Stimulated activated CD8-positive, alpha-beta memory T cell treated with anti-CD3 and anti-CD28 coated beads, Interleukin-2, amount 100 ng/mL, for 48 hours (primary cell): ENCODE measurements at places on chromosomes 3 and 15.

DNA sequence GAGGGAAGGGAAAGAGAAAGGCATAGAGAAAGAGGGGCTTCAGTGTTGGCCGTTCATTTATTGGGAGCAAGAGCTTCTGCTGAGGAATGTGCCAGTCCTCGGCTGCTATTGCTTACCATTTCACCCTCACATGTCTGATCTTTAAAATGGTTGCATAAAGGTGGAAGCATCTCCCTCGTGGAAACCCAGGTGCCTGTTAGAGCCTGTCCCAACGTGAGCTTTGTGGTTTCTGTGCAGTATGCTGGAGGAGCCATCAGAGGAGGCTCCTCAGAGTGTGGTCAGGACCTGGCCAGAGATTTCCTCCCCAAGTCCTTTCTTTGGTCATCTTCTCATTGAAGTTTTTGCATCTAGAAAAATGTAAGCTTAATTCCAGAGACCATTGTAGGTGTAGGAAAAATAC is 34.4 kb downstream of the PSMD6 start:
- DNase-seq, result no peak

GRCh38 chr3:126524429-126524988 is 554 bp downstream of the CHST13 start:
- DNase-seq, result no peak

DNA sequence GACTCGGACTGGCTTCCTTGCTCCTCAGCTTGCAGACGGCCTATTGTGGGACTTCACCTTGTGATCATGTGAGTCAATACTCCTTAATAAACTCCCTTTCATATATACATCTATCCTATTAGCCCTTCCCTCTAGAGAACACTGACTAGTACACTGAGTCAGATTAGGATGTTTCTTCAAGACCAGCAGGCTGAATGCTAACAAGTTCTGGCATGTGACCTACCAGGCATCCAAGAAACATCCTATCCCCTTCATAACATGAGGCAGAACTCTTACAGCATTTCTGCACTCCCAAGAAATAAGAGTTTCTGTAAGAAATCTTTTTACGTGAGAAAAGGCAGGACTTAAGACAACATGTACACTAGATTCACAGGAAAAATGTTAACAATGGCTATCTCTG is 9.3 kb downstream of the CFAP92 start:
- no peak for DNase-seq

- no peak for DNase-seq
Observed at GRCh38 chr3:11140030-11140712, 14.1 kb upstream of the HRH1 start.

- no peak for DNase-seq
Observed at GRCh38 chr15:39432026-39432425, 148.9 kb upstream of the THBS1 start.

- DNase-seq, result no peak
Observed at GRCh38 chr3:22175947-22176346, 424.9 kb upstream of the ZNF385D start.

- no peak for DNase-seq
Observed at GRCh38 chr15:74955017-74955416, 1.6 kb downstream of the RPP25 start.

DNA sequence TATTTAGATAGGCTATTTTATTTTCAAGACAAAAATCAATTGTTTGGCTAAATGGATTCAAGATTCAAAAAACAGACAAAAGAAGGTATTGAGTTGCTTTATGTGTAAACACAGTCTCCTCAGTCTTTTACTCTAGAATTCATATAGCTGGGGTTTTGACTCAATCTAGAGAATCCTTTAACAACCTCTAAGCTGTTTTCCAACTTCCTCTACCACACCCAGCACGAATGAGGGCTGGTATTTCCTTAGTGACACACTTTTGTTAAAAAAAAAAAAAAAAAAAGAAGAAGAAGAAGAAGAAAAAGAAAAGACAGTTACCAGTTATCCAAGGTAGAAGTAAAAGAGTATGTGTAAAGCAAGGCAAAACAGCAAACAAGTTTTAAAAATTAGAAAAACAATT is 732.8 kb upstream of the GOLIM4 start:
- no peak for DNase-seq

DNA sequence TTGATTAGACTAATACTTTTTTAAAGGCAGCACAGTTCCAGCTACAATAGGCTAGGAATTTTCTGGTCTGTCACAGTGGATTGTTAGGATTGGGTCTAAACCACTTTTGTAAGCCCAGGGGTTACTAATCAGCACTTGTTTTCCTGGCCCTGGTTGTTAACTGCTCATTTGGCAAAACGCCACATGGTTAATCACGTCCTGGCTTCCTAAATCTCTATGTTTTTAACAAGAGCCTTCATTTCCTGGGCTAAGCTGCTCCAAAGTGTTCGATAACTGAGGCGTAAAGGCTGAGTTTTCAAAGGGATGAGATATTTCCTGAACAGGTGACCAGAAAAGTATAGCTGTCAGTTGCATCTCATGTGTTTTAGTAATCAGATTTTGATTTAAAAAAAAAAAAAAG is 38.9 kb upstream of the CLRN1 start:
- DNase-seq, result no peak

DNA sequence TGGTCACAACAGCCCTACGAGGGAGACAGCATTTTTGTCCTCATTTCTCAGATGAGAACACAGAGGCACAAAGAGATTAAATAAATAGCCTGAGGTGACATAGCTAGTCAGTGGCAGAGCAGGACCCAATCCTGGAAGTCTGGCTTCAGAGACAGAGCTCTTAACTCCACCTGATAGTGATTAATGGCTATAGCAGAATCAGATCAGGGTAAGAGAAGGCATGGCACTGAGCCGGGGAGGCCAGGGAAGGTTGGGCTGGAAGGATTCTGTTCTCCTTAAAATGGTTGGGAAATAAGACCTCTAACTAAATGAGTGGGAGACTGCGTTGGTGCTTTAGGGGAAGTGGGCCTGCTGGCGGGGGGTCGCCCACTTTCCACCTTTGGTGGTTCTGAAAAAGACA is 104.5 kb downstream of the VGLL4 start:
- DNase-seq, result no peak

GRCh38 chr3:149332227-149332765 is 1.1 kb downstream of the TM4SF18 start:
- no peak for DNase-seq

DNA sequence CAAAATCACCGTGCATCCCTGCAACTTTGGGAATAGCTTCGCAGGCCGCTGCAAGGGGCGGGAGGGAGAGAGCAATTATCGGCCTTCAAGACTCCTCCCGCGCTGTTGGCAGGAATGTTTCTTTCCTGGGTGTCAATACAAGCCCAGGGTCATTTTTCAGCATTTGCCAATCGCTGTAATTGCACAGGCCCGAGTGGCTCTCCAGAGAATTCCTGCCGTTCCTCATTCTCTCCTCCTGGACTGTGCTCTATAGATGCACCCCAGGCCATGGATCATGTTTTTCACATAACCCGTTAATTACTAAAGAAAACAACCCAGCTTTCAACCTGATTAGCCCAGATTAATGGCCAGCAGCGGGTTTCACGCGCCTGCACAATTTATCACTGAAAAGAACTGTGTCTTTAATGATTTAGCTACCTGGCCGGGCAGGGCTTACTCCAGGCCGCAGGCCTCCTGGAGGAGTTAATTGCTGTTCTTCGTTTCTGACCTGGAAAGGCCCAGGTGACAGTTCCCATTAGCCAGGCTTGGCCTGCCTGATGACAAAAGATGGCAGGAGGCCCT is 144.3 kb downstream of the OPA1 start:
- DNase-seq, result no peak

DNA sequence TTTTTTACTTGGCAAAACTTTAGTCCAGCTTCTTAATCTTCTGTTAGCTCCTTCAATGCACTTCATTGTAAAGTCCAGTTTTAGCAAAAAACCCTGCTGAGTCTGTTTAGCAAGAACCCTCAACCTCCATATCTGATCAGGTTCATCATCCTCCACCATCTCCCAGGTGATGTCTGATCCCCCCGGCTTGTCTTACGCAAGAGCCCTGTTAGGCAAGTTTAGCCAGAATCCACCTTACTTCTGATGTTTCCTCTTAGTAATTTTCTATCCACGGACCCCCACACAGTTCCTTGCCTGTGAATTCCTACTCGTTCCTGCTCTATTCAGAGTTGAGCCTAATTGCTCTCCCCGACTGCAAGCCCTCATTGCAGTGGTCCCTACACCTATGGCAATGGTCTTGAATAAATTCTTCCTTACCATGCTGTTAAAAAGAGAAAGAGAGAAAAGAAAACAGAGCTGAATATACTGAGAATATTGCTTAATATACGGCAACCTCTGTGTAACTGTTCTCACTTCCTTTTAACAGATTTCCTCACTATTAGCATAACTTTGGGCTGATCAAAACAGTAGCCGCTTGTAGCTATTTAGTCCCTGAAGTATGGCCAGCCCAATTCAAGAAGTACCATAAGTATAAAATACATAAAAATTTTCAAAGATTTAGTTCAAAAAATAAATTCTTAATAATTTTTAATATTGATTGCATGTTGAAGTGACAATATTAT is 78.7 kb upstream of the MME start:
- DNase-seq, result no peak

DNA sequence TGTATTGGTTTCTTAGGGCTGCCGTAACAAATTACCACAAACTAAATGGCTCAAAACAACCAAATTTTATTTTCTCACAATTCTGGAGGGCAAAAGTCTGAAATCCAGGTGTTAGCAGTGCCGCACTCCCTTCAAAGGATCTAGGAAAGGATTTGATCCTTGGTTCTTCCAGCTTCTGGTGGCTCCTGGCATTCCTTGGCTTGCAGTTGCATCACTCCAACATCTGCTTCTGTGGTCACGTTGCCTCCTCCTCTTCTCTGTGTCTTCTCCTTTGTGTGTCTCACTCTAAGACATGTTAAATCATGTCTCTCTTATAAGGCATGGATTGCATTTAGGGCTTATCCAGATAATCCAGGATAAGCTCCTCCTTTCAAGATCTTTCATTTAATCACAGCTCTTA is 262.2 kb downstream of the MEX3B start:
- DNase-seq, result no peak

DNA sequence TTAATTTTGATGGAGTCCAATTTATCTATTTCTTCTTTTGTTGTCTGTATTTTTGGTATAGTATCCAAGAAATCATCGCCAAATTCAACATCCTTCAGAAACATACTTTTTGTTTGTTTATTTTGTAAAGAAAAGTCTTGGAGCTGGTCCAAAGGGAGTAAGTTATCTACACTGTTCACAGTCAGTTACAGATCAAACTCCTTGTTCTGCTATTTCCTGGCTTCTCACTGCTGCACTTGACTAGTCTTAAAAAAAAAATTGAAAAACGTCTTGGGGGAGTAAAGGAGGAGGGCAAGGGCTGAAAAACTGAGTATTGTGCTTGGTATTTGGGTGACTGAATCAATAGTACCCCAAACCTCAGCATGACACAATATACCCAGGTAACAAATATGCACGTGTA is 105.6 kb downstream of the NFKBIZ start:
- DNase-seq, result no peak

DNA sequence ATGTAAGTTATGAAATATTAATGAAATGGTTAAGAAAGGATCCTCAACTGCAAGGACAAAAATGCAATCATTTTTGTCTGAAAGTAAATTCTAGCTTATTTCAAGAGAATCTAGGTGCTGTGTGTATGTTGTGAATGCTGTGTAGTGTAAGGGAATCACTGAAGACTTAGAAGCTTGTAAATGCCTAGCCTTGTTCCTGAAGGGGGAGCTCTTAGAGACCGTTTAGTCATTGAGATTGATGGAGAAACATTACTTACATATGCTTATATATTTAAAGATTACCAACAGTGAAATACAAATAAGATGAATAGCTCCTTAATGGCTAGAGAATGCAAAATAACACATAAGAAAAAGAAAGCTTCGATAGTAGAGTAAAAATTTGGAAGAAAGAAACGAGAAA is 67.9 kb downstream of the CNTN4 start:
- no peak for DNase-seq

GRCh38 chr3:21357241-21357640 is 393.8 kb downstream of the ZNF385D start:
- DNase-seq, result no peak

DNA sequence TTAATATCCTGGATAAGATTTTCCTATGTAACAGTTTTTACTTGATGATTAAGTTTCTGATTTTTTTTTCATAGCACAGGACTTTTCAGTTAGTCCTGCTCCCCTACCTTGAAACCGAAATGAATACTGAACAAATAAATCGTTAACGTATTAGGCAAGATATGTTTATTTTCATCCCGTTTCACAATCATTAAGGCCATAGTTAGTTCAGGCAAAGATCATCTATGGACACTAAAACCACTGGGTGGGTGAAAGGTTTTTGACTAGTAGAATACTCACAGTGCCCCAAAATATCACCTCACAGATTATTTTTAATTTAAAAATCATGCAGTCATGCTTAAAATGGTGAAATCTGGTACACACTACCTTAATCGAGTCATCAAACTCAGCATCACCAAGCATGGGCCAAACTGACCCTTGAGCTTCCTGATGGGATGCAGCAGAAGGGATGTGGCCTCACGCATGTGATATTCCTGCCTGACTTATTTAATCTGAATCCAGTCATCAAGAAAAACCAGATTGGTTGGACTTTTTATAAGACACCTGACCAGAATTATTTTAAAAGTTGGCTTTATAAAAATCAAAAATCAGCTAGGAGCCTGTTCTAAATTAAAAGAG is 365.0 kb downstream of the LPP start:
- no peak for DNase-seq

GRCh38 chr3:78994174-78995027 is 773.4 kb downstream of the ROBO1 start:
- DNase-seq, result no peak

GRCh38 chr15:96869122-96869521 is 538.6 kb downstream of the NR2F2 start:
- no peak for DNase-seq

DNA sequence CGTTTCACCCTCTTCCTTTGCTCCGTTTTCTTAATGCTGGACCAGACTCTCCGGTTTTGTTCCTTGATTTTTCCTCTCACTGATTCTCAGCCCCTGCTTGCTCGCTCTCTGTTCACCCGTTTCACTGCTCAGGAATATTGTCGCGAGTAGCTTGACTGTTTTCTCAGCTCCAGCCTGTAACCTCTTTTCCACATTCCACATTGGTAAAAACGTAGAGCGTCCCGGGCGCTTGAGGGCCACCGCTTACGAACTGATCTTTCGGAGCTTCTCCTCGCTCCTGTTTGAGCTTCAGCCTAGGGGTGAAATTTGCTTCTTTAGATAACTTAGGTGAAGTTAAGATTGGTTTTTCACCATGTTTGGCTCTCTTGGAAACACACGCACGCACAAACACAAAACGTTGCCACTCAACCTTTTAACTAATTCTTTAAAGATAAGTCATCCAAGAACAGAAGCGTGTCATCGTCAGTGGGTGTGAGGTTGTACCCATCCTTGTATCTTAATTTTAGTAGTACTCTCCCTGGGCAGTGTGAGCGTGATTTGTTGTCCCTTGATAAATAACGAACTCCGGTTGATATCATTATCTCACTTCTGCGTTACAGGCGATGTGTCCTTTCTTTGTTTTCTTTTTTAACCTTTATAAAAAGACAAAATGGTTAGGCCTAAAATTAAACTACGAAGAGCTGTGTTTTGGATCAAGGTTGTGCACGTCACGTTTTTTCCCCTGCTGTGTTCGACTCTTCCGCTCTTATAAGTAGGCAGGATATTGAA is 1.0 kb downstream of the PAK2 start:
- DNase-seq, result peak; percentile 5

- DNase-seq, result peak; percentile 58
Observed at GRCh38 chr15:86624261-86625036, 544.8 kb downstream of the AGBL1 start.
